NCI-H748 treated with DMSO at 0.1 percent for 48 hours (cell line): ENCODE measurements at places on chromosomes 11 and 22.

GRCh38 chr11:46450846-46451477, 59.4 kb upstream of the CHRM4 start:
- DNase-seq = no peak

DNA sequence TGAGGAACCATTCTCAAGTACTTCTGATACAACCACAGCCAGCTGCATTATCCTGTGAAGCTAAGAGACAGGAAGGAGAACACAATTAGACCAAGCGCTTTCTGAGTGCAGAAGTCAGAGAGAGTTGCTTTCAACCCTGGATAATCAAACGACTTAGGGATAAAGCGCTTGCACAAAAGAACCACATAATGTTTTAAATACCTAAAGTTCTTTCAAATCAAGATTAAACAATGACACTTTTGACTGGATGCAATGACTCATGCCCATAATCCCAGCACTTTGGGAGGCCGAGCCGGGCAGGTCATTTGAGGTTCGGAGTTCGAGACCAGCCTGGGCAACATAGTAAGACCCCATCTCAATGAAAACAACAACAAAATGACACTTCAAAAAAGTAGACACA, 145.1 kb downstream of the SWAP70 start:
- DNase-seq = no peak

- DNase-seq = no peak
These were observed 53.2 kb downstream of the HIRA start for GRCh38 chr22:19378344-19378674.

DNA sequence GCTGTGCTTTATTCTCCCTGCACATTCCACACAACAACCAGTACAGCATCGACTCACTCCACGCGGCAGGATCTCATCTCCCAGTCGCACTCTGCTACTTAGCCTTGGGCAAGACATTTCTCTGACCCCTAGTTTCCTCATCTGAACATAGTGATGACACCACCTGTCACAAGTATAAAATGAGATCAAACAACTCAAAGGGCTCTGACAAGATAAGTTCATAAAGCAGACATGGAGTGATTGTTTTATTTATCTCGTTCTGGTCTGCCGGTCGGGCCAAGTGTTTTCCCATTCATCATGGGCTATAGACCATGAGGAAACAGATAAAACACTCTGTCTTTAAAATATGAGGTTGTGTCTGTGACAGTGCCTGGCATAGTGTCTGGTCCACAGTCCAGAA, 35.0 kb downstream of the DSCAML1 start:
- no peak for DNase-seq

GRCh38 chr22:38220163-38220562, 18.4 kb downstream of the MAFF start:
- DNase-seq = no peak

GRCh38 chr22:30314915-30315314, 11.8 kb downstream of the TBC1D10A start:
- no peak for DNase-seq

GRCh38 chr11:126700768-126701519, 299.6 kb downstream of the KIRREL3 start:
- no peak for DNase-seq

GRCh38 chr11:55572548-55572947, 620 bp downstream of the OR4C16 start:
- no peak for DNase-seq

DNA sequence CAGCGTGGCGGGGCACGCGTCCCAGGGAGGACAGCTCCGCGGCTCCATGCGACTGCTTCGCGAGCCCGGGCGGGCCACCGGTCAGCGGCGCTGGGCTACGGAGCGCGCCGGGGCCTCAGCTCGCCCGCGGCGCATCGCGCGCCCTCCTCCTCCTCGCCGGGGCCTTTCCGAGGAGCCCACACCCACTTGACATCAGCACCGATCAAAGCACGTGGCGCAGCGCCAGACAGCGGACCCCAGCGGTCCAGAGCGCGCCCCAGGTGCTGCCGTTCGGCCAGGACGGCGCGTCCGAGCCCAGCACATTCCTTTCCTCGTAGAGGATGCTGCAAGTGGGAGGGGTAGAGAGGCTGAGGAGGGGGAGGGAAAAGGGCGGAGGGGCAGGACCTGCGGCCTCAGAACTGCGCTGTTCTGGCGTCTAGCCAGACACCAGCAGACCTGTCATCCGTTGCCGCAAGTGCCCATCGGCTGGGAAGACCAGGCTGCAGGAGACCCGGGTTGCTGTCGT, 88.6 kb downstream of the PLEKHA7 start:
- peak; percentile 46 for DNase-seq

- DNase-seq = no peak
These were observed 378.7 kb upstream of the ANO5 start for GRCh38 chr11:21814169-21814568.

DNA sequence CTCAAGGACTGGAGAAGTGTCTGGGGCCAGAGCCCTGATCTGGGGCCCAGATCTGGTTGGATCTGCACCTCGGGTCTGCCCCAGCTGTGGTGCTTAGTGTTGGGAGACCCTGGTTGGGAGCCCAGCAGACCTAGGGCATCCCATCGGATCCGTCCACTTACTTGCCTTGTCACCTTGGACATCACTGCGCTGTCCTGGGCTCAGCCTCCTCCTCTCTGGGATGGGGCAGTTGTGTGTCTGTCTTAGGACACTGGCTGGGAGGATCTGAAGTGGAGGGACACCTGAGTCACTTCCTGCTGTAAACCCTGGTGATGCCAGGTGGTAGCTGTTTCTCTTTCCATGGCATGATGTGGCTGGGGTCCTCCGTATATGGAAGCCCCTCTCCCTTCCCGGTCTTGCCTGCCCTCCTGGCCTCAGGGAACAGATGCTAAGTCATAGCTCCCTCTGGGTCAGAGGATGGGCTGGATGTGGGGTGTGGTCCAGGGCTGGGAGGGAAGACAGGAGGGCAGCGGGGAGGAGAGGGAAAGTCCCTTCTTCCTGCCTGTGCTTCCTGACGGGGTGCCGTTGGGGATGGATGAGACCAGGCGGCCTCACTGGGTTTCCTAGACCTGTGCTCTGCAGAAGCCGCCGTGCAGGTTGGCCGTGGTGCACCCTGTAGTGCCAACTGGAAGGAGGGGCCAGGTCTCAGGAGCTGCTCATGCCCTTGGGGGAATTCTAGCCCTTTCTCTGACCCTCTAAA, 12.1 kb upstream of the OMP start:
- DNase-seq = no peak

- DNase-seq = no peak
These were observed 78.8 kb downstream of the MYEOV start for GRCh38 chr11:69372589-69373250.

DNA sequence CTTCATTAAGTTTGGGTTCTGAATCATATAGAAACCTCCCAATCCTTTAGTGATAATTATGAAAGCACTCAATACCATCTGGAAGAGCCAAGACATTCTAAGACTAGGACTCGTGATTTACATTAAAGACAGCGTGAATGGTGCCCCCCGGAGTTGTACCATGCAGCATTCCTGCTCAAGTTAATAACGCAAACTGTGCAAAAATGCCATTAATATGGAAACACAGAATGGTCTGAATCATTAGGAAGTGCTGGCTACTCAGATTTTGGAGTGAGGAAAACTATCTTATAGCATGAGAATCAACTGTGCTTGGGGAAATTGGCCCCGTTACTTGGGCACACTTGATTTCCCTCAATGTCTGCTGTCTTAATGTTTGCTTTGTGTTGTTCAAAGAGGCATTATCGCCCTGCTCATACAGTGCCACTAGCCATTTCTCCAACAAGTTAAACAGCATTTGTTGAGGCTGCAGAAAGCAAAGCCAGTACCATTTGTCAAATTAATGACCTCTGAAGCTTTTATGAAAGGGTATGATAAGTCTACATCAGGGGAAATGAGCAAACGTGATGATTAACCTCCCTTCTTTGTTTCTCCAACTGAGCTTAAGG, 18.5 kb upstream of the TPH1 start:
- DNase-seq = peak; percentile 27

DNA sequence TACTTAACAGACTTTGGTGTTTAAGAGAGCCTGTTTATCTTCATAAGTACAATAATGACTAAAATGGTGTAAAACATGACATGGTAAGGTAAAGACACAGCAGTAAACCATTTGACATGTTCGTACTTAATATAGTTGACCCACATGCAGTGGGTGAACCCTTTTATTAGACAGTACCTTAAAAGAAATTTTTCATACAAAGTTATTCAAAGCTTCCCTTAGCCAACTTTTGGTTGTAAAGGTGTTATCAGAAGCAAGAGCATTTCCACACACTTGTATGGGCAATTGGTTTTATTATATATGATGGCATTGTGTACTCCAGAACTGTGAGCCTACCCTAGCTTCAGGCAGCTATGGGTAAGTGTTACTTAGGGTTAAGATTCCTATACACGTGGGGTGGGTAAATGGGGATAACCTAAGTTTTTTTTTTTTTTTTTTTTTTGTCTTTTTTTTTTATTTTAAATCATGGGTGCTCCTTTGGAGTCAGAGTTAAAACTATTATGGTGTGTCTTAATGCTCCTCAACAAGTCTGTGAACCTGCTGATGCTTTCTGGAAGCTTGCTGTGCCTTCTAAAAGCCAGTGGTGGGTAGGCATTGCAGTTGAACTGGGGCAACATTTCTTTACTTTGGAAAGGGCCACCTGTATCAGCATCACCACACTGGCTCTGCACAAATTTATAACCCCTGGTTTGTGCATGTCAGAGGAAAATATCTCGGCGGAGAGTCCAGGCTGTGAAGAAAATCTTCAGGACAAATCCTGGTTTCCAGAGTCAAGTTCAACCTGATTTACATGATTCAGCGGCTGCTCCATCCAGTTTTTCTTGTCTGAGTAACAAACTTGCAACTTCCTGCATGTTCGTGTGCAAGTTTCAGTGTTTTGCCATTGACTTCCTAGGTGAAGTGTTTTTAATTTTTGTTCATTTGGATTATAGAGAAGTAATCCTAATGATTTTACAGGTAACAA, 3.3 kb downstream of the PCF11 start:
- no peak for DNase-seq

GRCh38 chr11:65571940-65572339, 398 bp upstream of the FAM89B start:
- peak; percentile 27 for DNase-seq

- DNase-seq = no peak
These were observed at the start of gene GUCD1 for GRCh38 chr22:24554313-24555164. Gene GUCD1 (minus strand): TSS chr22:24555138. CDS start chr22:24554991, 147 bp downstream.

DNA sequence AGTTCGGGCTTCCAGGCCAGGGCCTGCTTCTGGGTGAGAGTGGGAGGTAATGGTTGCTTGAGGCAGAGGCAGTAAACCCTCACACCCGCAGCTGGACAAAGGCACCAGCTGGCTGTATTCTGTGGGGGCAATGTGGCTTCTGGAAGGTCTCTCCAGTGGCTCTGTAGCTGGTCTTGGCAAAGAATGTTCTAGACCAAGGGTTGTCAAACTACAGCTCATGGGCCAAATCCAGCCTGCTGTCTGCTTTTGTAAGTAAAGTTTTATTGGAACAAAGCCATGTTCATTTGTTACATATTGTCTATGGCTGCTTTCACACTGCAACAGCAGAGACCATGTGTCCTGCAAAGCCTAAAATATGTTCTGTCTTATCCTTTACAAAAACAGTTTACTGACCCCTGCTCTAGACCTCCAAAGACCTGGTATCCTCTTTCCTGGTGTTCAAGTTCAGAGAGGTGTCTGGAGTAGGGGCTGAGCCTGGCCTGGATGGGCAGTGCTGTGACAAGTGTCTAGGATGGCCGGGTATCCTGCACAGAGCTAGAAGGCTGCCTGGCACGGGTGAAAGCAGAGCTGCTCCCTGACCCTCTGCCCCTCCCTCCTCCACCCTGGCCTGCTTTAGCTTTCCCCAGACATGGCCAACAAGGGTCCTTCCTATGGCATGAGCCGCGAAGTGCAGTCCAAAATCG, 3.4 kb downstream of the TAGLN start:
- DNase-seq = no peak

- DNase-seq = no peak
These were observed 35.8 kb downstream of the ARHGAP1 start for GRCh38 chr11:46664612-46665011.

- DNase-seq = no peak
These were observed 32.9 kb upstream of the HORMAD2 start for GRCh38 chr22:30047364-30047738.

GRCh38 chr11:86440305-86440716, 65.6 kb downstream of the CCDC81 start:
- DNase-seq = no peak

DNA sequence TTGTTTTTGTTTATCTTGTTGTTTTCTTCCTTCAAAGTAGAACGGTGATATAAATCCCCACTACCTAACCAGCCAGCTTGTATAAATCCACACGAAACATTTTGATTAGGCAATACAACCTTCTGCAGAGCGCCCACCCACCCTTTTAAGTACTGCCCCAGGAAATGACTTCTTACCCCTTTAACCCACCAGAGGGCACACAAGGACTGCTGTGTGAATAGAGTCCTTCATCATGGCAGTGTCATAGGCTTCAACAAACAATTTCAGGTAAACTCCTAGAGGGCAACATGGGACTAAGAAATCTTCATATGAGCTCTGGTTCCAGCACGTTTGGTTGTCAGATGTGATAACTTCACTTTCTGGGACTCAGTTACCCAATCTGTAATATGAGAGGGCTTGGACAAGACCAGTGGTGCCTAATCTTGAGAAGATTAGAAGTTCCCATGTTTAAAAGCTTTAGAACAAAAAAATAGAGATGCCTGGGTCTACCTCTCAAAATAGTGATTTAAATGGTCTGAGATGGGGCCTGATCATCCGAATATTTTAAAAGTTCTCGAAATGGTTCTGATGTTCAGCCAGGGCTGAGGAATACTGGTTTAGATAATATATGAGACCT, 56.1 kb downstream of the PIWIL4 start:
- peak; percentile 64 for DNase-seq

DNA sequence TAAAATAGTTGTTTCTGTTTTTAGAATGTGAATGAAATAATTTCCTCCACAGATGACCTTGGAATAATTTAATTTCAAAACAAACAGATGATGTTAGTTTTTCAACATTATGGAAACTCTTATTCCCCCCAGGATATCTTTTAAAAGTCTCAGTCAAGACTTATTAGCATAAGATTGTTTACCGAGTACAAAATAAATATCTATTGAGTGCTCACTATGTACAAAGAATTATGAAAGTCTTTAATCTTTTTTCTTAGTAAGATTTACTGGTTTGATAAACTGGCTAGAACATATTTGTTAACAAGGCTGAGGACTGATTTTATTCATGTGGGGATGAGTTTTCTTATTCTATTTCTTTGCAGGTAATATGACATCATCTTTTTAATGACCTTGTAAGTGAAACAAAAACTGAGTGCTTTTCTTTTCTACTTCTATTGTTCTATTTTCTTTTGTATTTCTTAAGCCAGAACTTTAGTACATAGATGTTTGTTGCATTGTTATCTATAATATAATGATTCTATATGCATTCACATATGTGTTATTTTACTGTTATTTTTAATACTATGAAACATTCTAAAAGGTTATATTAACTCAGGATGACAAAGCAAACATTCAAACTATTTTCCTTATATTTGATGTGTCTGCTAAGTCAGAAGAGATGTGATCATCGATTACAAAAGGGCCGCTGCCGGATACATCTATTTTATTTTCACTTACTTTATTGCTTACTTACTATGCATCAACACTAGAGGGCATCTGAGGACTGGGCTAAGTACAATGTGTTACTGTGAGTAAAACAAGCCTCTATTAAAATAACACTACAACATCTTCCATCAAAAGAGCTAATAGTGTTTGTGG, 111.0 kb upstream of the ARHGAP42 start:
- peak; percentile 38 for DNase-seq

- DNase-seq = no peak
These were observed 62.5 kb upstream of the CRTAM start for GRCh38 chr11:122775675-122776271.

GRCh38 chr11:19659529-19659928, 53.1 kb upstream of the NAV2 start:
- no peak for DNase-seq
